ENCODE measurements at places on chromosomes 16 and 17.

GRCh38 chr16:54193665-54194333 lies 92.8 kb downstream of the IRX3 start:
- no peak for DNase-seq

DNA sequence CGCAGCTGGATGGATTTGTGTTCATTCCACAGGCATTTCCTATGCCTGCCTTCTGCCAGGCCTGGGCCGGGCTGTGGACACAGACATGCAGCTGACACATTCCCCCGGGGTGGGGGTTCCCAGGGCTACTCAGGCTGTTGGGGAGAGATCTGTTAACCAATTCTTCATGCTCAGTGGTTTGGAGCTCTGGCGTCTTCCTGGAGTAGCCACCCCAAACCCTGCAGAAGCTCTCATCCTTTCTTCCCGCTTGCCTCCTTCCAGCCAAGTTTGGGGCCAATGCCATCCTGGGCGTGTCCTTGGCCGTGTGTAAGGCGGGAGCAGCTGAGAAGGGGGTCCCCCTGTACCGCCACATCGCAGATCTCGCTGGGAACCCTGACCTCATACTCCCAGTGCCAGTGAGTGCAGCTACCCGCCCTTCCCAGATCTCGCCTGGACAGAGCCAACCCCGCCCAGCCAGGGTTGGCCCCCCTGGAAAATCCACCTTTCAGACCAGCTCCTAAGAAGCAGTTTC lies 2.6 kb downstream of the ENO3 start:
- DNase-seq: no peak

DNA sequence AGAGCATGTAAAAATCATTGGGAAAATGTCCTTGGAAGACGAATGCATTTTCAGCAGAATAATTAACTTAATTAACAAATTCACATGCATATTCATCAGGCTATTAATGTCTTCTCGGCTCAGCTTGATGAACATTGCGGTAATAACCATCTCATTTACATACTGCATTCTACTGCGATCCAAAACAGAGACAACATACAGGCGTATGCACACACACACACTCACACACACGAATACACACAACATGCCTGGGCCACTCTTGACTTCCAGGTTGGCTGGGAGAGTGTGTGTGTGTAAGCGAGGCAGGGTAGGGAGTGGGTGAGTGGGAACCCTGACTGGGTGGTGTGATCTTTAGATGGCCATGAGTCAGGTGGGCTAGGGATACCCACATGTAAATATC lies 44.7 kb downstream of the NEUROD2 start:
- no peak for DNase-seq

DNA sequence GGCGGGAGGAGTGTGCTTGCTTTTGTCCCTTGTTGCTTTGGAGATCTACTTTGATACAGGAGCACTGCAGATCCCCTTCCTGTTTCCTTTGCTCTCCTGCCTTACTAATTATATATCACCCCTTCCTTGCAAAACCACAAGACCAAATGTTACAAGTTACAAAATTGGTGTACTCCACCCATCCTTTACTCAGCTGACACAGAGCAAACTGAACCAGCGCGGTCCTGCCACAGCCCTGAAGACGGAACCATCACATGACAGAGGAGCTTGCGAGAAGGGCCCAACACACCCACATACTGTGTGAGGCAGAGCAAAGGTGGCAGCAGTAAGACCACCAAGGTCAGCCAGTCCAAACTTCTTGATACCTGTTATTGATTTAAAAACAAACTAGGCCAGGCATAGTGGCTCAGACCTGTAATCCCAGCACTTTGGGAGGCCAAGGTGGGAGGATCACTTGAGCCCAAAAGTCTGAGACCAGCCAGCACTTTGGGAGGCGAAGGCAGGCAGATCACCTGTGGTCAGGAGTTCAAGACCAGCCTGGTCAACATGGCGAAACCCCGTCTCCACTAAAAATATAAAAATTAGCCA lies 33.2 kb downstream of the CYTH1 start:
- peak; percentile 67 for DNase-seq

GRCh38 chr17:77346765-77347164 lies 206.0 kb downstream of the SEC14L1 start:
- DNase-seq: no peak

DNA sequence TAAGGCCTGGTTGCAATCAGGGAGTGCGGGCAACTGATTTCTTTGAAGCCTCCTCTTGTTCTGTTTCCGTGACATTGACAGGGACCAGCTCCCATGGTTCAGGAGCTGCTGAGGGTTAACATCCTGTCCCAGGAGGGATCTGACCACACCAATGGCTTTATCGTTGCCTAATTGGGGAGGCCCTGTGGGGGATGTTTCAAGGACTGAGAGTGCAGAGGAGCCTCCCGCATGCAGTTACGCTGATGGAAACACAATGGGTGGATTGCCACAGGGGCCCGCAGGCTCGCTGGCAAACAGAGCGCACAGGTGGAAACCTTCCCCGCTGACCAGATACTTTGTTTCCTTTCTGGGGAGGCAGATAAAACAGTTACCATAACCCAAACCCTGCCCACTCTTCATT lies 23.8 kb upstream of the ABCC1 start:
- no peak for DNase-seq

DNA sequence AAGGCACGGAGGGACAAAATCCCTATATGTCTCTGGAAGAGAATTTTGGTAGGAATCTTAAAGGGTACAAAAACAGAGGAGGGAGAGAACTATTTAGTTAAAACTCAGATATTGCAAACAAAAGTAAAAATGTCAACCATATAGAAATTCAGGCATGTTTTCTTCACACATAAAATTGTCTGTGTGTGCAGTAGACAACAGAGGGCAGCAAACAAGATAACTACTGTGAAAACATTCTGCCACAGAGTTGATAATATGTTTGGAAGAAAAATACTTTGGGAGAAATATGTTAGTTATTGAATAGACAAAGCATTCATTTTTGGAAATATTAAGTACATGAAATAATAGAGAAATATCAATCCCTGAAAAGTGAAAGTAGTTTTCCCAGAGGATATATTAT lies 56.2 kb downstream of the SNX11 start:
- DNase-seq: no peak

- no peak for DNase-seq
Observed at GRCh38 chr16:88430524-88431446, 22.3 kb upstream of the ZFPM1 start.

- DNase-seq: no peak
Observed at GRCh38 chr17:73754886-73755400, 110.7 kb upstream of the SDK2 start.

GRCh38 chr16:12158428-12158827 lies 181.9 kb downstream of the SNX29 start:
- DNase-seq: no peak

- no peak for DNase-seq
Observed at GRCh38 chr17:66579556-66579955, 255.4 kb upstream of the CACNG5 start.

DNA sequence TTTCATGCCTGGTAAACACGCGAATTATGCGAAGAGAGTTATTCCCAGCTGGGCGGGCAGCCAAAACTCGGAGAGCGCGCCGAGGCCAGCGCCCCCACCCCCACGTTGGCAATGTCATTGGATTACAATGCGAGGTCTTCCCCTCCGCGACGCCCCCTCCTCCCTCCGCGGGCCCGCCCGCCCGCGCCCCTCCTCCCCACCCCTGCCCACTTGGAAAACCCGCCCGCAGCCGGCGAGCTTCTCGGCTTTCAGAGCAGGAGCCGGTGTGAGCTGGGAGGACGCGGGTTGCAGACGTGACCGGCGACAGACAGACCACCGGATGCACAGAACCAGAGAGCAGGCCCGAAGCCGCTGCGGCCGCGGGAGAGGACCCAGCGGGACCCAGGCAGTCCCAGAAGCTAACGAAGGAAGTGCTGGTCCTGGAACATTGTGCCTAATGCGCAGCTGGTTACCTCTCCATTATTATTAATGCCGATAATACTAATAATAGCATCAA lies 4.0 kb downstream of the NOG start:
- DNase-seq: no peak

- DNase-seq: no peak
Observed at GRCh38 chr17:75500419-75501216, 14.7 kb downstream of the CASKIN2 start.

DNA sequence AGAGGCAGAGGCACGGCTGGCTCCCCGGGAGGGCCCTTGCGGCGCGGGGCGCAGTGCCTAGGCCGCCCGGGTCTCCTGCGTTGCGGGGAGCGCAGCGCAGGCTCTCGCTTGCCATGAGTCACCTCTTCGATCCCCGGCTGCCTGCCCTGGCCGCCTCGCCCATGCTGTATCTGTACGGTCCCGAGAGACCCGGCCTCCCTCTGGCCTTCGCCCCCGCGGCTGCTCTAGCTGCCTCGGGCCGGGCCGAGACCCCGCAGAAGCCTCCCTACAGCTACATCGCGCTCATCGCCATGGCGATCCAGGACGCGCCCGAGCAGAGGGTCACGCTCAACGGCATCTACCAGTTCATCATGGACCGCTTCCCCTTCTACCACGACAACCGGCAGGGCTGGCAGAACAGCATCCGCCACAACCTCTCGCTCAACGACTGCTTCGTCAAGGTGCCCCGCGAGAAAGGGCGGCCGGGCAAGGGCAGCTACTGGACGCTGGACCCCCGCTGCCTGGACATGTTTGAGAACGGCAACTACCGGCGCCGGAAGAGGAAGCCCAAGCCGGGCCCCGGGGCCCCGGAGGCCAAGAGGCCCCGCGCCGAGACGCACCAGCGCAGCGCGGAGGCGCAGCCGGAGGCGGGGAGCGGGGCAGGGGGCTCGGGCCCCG lies 390 bp downstream of the FOXL1 start:
- no peak for DNase-seq

DNA sequence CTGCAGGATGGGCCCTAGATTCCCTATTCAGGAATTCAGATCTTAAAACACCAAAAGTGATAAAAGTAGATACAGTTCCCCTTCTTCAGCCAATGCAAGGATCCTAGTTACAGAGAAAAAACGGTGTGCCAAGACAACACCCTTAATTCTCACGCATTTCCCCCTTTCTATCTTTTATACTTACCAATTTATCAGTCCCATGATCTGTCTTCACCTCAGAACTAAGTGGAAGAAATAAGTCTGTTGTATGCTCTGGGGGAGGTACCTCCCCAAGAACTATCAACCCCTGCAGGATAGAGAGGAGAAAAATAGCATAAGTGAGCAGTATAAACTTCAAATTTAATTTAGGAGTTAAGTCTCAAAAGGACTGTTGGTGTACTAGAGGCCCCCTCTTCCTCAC lies 83.2 kb downstream of the STH start:
- no peak for DNase-seq

GRCh38 chr16:86874141-86874540 lies 295.8 kb downstream of the FOXL1 start:
- peak; percentile 4 for DNase-seq

DNA sequence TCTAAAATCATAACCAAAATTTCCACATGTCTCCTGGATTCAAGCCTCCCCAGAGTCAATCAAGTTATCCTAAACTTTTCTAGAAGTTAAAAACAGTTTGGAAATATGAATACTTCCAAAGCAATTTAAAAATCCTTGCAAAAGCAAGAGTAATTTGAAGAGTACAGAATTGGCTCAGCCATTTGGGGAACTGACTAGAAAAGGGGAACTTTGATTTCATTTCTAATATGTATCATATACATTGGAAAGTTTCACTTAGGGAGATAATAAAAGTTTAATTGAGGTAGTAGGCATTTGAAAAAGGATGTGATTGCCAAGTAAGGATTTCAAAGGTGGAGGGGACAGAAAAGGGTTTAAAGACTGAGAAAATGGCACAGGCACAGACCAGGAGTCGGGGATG lies 9.0 kb upstream of the SLFN12L start:
- no peak for DNase-seq

DNA sequence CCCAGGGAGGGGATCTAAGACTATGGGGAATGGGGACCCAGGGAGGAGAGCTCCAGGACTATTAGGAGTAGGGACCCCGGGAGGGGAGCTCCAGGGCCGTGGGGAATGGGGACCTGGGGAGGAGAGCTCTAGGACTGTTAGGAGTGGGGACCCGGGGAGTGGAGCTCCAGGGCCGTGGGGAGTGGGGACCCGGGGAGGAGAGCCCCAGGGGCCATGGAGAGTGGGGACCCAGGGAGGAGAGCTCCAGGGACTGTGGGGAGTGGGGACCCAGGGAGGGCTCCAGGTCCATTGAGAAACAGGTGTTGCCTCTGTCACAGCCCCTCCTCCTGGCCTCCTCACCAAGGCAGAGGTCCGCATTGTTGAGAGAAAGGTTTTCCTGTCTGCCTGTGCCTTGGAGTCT lies 16.0 kb downstream of the MPRIP start:
- DNase-seq: no peak

DNA sequence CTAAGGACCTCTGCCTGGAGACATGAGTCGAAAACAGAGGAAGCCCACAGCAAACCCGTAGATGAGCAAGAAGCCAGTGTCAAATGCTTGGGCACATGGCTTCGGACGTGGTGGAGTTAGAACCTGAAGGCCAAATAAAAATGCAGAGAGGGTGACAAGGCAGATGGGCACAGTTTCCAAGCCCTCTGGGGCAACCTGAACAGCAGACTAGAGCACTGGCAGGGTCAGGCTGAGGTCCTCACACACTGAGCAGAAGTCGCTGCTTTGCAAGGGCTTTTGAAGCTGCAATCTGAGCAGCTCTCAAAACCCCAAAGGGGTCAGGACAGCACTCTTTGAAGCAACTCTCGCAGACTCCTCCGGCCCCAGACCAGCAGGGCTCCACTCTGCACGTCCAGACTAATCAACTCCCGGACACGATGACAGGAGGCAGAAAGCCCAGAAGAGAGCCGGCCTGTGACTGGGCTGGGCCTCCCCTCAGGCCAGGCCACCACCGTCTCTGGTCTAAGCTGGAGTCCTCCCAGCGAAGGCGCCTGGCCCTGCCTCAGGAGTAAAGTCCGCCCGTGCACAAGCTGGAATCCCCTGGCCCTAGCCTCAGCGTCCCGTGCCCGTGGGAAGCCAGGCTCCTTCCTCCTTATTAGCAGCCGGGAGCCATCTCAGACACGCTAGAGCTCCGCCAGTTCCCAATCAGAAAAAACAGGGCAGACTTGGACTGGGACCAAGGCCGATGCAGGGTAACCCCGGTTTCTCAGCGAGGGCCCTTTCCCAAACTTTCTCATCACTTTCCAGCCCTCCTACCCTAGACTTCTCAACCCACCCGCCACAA lies 924 bp downstream of the SMARCD2 start:
- DNase-seq: no peak

DNA sequence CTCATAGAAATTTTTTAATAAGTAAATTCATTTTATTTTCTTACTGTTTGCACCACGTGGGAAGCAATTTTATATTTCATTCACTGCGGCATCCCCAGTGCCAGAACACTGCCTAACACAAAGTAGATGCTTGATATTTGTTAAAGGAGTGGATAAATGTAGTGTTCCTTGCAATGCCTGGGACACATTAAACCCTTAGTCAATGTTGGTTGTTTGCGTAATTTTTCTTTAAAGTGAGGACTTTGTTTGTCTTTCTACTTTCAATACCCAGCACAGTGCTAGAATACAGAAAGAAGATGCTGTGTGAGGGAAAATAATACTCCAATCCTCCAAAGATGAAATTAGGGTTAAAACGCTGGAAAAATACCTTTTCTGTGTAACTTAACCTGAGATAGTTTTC lies 299.3 kb downstream of the MAP2K6 start:
- no peak for DNase-seq

- DNase-seq: no peak
Observed at GRCh38 chr17:13864521-13864920, 204.8 kb upstream of the COX10 start.

All from activated T-cell treated with anti-CD3 and anti-CD28 coated beads for 24 hours (primary cell).